ENCODE measurements at places on chromosomes 1 and 21.

DNA sequence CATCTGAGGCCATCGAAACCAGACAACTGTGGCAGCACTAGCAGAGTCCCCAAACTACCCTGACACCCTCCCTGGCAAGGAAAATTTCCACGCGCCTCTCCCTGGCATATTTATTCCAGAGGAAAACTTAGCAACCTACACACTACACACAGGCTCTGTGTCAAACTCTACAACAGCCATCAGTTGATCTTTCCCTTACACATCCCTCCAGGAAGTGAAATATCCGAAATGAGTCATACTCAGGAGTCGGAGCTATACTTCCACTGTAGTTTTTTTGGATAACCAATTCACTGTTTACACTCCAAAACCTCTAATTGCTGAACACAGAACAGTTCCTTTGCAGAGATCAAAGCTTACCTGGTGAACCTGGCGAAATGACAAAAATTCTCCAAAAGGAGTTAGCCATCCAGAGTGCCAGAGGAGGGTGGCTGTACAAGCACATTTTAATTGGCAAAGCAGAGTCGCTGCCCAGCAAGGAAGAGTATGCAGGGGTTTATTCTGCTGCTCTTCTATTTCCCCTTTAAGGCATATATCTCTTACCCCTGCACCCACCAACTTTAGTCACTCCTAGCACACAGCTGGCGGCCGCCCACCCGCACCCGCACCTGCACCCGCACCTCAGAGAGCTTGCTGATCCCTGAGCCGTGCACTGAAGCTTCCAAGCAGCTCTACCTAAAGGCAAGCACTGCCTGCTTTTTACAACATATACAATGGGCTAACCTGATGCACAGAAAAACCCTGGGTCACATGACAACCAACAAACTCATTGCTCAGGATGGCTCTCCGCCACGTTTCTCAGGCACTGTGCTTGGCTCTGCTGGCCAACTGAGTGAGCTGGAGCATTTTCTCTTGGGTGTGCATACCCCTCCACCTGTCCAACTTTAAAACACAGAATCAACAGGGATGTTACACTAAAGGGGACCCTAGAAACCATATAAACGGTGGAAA lies 54.9 kb downstream of the CAPZB start:
- DNase-seq: no peak

- no peak for DNase-seq
Measured at GRCh38 chr1:87249803-87250202, 78.9 kb upstream of the LMO4 start.

DNA sequence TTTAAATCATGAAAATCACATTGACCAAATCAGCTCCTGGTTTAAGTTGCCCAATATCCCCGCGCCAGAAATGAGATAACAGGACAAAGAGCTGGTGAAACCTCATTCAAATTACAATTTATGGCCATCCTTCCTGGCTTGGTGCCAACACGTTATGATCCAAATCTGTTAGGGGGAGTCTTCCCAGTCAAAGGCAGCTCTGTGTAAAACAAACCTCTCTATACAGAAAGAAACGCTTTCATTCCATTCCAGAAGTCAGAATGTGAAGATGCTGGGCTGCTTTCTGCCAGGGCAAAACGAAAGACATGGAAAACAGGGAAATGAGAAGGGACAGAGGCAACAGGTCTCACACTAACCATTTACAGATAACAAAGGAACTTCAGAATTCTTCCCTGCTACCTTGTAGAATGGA lies 53.5 kb upstream of the TIAM1 start:
- DNase-seq: no peak

- peak; percentile 61 for DNase-seq
Measured at GRCh38 chr1:11337580-11338073, 64.6 kb downstream of the UBIAD1 start.

GRCh38 chr1:228279011-228279721 lies 71.3 kb downstream of the OBSCN start:
- no peak for DNase-seq

DNA sequence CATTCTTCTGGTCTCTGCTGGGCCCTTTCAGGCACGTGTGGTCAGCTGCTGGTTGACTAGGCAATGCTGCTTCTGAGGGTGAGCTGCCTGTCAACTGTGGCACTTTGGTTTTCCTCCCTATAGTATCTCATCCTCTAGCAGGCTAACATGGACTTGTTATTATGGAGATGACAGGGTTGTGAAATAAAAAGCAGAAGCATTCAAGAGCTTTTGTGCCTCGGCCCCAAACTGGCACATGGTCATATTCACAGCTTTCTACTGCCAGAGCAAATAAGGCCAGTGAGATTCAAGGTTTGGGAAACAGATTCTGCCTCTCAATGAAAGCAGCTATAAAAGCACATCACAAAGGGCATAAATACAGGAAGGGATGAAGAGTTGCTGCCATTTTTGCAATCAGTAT lies 1.6 kb upstream of the ZNF124 start:
- DNase-seq: no peak

- no peak for DNase-seq
Measured at GRCh38 chr1:90074970-90075391, 80.1 kb downstream of the ZNF326 start.

- DNase-seq: peak; percentile 74
Measured at GRCh38 chr21:15367061-15367626, 302.3 kb upstream of the NRIP1 start.

DNA sequence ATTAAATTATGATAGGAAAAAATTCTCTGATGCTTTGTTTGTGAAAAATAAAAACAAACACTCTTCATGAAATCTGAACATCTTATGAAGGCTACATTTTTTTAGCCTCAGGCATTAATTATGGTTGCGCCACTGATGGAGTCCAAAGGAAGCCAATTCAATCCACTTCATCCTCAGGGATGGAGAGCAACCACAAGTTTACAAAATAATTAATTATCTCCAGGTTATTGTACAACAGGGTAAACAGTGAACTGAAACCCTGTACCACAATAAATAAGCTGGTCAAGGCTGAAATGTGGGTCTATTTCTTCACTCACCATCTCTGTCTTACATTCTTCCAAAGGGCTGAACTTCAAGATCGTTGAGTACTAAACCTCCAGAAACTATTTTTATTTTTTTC lies 49.2 kb downstream of the MRPL39 start:
- no peak for DNase-seq

DNA sequence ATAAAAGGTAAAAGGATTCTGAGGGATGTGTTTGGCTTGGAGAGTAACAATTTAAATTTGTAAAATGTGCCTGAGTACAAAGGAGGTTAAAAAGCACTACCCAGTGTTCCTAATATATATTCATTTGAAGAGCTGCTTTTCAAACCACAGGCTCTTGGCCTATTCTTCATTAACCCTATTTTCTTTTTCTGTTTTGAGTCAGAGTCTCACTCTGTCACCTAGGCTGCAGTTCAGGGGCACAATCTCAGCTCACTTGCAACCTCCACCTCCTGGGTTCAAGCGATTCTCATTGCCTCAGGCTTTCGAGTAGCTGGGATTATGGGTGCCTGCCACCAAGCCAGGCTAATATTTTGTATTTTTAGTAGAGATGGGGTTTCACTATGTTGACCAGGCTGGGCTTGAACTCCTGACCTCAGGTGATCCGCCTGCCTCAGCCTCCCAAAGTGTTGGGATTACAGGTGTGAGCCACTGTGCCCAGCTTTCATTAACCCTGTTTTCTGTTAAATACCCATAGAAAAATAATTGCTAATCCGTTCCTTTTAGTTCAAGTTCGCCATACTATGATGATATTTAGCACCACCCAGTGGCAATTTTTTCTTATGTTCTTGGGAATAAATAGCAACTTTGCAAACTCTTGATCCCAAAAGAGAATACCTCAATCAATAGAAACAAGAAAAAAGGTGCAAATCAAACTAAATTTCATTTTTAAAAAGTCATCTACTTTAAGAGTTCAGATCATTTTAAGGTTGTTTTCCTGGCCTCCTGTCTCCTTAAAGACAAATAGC lies 30.5 kb downstream of the ZBTB8OS start:
- no peak for DNase-seq

GRCh38 chr1:84701376-84701775 lies 11.1 kb upstream of the SSX2IP start:
- DNase-seq: no peak

DNA sequence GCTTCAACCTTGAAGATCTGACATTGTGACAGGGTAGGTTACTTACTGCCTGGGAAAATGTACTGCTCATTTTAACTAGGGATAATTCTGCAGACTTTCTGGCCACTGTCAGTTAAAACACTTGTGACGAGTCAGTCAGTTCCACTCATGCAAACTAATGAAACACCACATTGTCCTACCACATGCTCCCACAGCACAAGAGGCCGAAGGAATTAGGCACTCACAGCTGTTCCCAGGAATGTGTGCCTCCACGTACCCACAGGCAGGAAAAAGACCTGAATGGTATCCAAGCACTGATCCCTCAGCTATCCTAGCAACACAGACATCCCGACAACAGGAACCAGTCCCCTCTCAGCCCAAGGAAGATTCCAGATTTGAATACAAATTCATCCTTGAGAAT lies 12.3 kb downstream of the BCAR3 start:
- DNase-seq: no peak

DNA sequence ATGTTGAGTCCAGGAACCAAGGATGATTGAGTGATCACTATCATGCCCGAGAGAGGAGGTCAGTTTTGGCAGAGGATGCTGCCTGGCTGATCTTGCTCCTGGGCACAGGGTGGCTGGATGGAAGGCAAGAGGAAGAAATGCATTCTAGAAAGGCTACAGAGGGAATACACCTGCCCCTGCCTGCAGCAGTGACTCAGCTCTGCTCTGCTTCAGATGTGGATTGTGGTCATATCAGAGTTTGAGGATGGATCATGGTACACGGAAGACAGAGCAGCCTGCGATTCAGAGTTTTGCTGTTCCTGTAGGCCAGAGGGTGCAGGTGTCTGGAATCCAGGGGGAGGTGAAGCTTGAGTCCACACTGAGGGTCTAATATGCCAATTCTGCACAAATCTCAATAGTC lies 37.2 kb downstream of the PCP4 start:
- no peak for DNase-seq

GRCh38 chr1:246519514-246519913 lies 12.4 kb upstream of the SMYD3 start:
- DNase-seq: no peak

DNA sequence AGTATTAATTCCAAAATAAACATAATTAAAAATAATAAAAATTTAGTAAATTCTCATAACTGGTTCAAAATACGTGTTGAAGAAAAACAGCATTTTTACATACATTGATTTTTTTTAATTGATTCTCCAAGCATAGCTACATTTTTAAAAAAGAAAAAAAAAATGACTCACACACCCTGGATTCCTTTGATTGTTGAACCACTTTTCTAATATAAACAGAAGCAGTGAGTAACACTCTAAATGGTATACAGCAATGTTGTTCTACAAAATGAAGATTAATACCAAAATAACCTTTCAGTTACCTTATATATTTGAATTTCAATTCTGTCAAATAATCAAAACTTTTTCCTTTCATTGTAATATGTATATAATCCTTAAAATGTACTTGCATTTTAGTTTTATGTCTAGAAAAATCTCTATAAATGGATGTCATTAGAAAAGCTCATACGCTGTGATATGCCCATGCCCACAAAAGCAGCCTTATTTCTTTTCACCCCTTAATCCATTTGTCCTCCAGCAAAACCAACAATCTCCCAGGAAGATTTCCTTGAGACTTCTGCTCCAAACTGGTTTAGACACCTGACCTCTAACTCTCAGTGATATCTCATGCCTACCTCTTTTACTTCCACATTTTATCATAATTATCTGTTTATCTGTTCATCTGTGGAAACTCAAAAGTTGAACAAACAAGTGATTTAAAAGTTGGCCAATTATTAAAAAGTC lies 246.4 kb upstream of the NR5A2 start:
- DNase-seq: no peak

- DNase-seq: no peak
Measured at GRCh38 chr1:82710091-82710490, 909.4 kb downstream of the ADGRL2 start.

DNA sequence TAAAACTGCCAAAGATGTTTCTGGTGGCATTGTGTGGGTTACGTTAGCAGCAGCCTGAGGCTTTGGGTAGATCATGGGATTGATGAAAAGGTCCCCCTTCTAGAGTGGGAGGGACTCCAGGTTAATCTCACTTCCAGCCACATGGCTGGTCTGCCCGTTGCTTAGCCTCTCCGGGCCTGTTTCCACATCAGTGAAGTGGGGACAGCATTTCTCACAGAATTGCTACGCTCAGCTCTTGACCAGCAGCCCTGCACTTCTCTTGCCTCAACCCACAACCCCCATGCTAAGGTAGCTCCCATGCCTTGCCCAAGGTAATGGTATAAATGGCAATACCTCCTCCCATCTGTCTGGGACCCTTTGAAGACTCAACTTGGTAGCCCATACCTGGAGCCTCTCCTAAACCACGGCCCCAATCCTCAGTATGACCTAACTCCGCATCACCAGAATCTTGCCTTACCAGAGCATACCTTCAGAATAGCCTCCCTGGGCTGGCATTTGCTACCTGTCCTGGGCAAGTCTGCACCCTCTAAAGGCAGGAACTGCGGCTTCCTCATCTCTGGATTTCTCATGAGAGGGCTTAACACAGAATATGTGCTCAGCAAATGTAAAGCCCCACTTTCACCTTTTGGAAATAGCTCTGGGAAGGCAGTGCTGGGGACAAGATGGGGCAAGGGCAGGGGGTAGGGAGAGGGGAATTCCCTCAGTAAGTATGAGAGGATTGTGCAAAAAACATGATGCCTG lies 10.9 kb upstream of the GUCA2A start:
- DNase-seq: no peak

- DNase-seq: peak; percentile 60
Measured at GRCh38 chr1:248807067-248807737, 18.5 kb downstream of the SH3BP5L start.

- DNase-seq: no peak
Measured at GRCh38 chr1:217403026-217403720, 227.7 kb downstream of the GPATCH2 start.

- peak; percentile 16 for DNase-seq
Measured at GRCh38 chr21:38041493-38041892, 125.2 kb upstream of the KCNJ6 start.

GRCh38 chr1:173529106-173529505 lies 52.0 kb downstream of the PRDX6 start:
- DNase-seq: no peak

GRCh38 chr1:156448134-156448967 lies 52.2 kb downstream of the MEF2D start:
- peak; percentile 63 for DNase-seq

DNA sequence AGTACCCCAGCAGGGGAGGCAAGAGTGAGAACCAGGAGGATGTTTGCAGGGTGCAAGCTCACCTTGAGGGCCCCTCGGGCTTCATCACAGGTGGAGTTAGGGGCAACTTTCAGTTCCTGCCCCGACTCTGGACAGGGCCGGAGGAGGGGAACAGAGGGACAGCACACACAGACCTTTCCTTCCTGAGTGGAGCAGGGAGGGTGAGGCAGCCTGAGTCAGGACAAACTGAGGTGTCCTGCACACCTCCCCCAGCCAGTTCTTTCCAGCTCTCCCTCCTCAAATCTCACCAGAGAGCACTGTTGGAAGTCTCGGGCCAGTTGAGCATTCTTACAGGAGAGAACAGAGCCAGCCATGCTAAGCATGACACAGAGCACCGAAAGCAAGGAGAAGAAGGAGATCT lies 1.5 kb downstream of the ENTREP3 start:
- no peak for DNase-seq

DNA sequence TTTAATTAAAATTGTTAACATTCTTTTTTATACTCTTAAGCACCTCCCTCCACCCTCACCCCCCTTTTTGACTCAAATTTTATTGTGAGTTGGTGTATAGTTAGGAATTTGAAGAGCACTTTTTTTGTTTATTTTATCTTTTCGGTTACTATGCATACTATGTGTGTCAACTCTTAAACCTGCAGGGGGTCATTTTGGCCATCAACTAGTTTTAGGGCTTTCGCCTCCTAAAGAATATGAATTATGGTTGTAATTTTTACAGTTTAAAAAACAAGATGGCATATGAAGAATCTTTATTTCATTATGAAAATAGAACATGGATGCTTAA lies 9.7 kb downstream of the BACH1 start:
- DNase-seq: no peak
